ENCODE measurements at places on chromosomes 6 and 20. TPM values are rescaled to one million over a fixed set of nuclear protein-coding genes. Genes with fewer than 3 reads are reported as not detected.
A peak's percentile ranks its signal among the peaks of the same experiment; 100 is the strongest.

TMEM217 gene
- 0.72 TPM for total RNA-seq

CCDC167 gene
- 15.7 TPM for total RNA-seq

BHLHE23 gene
- total RNA-seq, result not detected

ANKRD6 gene
- 29.5 TPM for total RNA-seq

C6orf58 gene
- total RNA-seq, result not detected

MAS1 gene
- total RNA-seq, result not detected

TP53INP2 gene
- 23.3 TPM for total RNA-seq

ADGRF5 gene
- total RNA-seq, result 51.7 TPM

RAB32 gene
- total RNA-seq, result 19.9 TPM

DNA sequence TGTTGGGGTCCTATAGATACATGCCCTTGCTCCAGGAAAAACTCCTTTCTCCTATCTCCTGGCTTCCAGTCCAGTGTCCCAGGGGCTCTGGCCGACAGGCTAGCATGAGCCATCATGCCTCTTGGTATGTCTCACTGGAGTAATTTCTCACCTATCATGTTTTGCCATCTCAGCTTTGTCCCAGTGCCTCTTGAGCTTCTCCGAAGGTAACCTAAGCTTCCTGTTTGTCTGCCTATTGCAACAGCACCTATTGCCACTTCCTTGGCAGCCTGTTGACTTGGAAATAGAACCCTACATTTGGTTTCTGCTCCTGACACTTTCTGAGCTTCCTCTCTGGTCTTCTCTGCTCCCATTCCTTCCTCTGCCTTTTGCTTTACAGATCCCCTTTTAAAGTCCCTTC is 197.7 kb downstream of the KCNQ5 start:
- no peak for DNase-seq

- no peak for DNase-seq
Observed at GRCh38 chr6:39666706-39667489, 58.3 kb downstream of the KIF6 start.

- DNase-seq, result no peak
Observed at GRCh38 chr20:41005361-41005729, 23.3 kb upstream of the TOP1 start.

GRCh38 chr6:157552081-157552747 is 171.2 kb downstream of the ZDHHC14 start:
- DNase-seq, result no peak

DNA sequence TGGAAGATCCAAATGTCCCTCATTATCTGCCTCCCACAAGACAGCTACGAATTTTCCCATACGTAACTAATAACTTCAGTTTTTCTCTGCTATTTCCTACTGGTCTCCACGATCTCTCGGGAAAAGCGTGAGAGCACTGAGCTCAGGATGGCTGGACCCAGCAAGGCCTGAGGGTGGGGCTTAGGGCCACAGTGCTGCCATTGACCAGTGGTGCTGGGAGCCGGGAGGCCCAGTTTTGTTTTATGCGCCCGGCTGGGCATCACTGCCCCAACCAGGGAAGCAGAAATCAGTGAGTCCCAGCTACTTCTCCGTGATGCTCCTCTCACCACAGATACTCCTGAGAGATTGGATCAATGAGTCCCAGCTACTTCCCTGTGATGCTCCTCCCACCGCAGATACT is 238.4 kb downstream of the LY86 start:
- DNase-seq, result no peak

DNA sequence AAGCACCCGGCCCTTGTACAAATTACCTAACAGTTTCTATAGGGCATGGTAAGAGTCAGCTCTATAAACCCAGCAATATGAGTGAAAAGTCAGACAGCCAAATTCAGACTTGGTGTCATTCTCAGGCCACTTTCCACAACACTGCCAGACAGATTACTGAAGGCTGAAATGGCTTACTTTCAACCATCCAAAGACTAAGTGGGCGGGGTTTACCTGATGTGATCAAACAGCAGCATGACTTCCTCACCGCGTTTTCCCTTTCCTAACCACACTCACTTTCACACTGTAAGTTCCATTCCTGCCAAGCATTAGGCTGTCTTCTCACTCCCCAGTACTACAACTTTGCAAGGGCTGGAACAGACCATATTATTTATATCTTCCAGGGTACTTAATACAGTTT is 85.9 kb downstream of the SMLR1 start:
- DNase-seq, result no peak

- no peak for DNase-seq
Observed at GRCh38 chr6:10676403-10676802, 18.0 kb downstream of the C6orf52 start.

GRCh38 chr20:24523661-24524060 is 54.2 kb downstream of the SYNDIG1 start:
- DNase-seq, result no peak

DNA sequence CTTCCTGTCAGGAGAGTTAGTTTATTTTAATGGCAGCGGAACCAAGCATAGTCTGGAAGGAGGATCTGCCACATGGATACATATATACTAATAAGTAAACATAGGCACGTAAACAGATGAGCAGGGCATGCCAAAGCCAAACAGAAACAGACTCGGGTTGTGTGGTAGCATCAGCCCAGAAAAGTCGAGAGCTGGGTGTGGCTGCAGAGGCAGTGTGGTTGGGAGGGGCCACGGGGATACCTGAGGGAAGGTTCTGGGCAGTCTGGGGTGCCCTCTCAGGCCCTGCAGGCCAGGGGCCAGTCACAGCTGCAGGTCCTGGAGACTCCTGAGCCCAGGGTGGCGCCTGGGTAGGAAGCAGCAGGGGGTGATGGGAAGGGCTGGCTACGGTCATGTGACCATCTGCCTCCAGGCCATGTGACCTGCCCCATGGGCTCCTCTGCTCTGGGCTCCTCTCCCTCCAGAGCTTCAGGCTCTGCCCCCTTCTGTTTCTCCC is 42.8 kb upstream of the MRPS10 start:
- DNase-seq, result no peak

- no peak for DNase-seq
Observed at GRCh38 chr6:131132360-131132759, 2.9 kb upstream of the AKAP7 start.

DNA sequence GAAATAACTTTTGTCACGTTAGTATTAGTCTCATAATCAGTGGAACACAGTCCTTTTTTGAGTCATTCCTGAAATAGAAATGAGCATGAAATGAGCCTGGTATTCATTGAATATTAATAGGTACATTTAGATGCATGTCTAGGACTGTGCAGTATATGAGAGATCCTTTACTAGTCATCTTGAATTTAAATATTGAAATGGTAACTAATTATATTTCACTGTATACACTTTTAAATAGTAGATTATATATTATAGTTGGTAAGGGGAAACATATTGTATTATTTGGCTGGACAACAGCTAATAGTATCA is 59.4 kb downstream of the RSPO3 start:
- DNase-seq, result no peak

- no peak for DNase-seq
Observed at GRCh38 chr20:48738399-48739304, 89.1 kb downstream of the PREX1 start.

GRCh38 chr6:35053701-35054100 is 87.4 kb downstream of the TCP11 start:
- DNase-seq, result no peak

DNA sequence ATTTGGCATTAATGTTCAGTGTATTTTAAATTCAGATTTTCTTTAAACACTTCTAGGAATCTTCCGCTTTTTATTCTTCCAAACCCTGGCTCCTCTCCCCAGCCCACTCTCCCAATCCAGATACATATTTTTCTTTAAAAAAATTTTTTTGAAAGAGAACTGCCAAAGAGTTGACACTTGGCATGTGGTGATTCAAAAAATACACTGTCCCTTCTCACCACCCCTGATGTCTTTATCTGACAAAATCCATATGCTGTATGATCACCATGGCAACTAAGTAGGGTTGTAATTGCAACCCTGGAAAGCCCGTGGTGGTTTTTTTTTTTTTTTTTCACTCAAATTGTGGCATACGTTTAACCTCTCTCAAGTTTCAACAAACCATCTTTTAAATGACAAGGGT is 355.8 kb upstream of the SASH1 start:
- DNase-seq, result no peak

DNA sequence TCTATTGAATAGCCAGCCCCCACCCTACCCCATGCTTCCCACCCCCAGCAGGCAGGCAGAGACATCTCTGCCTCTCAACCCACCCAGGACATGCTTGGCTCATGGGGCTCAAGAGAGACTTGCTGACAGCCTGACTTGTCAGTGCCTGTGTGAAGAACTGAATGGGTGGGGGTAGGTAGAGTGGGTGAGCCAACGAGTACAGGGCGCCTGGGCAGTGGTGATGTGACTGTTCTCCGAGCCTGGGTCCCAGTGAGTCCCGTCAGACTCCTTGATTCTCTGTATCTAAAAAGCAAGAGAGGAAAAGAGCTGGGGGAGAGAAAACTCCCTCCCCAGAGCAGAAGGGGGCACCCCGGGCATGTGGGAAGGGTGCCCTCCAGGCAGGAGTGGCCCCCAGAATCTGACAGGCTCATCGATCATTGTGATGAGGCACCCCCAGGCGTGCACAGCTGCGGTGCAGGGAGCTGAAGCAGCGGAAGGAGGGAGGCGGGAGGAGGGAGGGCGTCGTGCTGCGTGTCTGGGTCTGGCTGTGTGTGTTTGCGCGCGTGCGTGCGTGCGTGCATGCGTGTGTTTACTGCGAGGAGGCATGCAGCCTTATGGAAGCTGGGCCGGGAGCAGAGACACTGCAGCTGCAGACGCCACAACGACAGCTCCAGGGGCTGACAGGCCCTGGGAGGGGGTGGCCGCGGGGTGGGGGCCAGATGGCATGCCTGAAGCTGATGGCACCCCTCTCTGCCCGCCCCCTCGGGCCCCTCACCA is 40.2 kb downstream of the FOXP4 start:
- no peak for DNase-seq

DNA sequence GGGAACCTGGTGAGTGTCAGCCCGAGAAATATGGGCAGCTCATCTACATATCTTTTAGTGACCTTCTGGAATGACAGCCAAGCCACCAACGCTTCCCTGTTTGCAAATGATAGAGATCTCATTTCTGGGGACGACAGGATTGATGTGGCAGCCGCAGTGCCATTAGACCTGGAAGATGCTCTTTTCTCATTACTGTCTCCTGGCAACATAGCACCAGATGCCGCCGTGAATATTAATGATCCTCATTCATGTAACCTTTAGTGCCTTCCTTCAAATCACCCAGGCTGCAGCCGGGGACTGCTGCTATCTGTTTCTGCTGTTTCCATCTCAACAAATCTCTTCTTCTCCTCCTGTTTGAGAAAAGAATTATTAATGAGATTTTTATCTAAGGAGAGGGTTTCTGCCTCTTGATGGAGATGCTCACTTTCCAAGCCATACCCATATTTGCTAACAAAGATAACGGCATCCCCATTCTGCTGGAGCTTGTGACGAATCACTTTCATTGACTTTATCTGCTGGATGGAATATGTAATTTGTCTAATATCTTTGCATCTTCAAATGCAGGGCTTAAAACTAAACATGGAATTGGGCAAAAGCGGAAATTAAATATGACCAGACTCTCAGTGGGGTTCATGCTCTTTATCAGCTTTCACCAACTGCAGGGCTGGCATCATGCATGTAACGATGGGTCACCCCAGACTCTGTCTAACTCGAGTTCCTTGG is 74.8 kb upstream of the KIF16B start:
- no peak for DNase-seq

DNA sequence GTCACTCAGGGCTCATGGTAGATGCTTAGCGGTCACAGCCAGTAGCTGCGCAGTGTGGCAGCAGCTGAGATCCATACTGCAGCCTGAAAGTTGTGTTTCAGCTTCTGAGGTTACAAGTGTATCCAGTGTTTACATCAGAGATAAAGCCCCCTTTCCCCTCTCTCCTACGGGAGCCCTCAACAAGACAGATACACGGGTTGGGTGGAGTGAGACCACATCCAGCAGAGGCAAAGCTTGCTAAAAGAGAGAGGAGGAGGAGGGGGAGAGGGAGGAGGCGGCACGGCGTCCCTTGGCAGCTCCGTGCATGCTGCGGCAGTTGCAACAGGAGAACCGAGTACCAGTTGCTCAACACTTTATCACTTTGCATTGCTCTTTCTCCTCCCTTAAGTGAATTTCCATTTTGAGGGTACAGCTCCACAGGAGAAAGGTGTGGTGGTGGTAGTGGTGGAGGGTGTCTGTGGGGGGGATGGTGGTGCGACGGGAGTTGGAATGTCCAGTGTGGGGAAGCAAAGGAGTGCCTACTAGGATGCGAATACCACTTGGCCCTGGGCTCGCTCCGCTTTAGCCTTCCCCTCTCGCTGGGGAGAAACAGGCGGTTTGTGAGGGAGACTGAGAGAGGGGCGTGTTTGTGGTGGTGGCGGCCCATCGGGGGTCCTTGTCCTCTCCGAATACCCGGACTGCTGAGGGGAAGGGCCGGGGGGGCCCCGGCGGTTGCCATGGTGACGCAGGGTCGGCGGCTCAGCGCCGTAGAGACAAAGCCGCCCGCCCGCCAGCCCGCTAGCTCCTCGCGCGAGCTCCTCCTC is 405 bp upstream of the RNF182 start:
- peak; percentile 82 for DNase-seq

DNA sequence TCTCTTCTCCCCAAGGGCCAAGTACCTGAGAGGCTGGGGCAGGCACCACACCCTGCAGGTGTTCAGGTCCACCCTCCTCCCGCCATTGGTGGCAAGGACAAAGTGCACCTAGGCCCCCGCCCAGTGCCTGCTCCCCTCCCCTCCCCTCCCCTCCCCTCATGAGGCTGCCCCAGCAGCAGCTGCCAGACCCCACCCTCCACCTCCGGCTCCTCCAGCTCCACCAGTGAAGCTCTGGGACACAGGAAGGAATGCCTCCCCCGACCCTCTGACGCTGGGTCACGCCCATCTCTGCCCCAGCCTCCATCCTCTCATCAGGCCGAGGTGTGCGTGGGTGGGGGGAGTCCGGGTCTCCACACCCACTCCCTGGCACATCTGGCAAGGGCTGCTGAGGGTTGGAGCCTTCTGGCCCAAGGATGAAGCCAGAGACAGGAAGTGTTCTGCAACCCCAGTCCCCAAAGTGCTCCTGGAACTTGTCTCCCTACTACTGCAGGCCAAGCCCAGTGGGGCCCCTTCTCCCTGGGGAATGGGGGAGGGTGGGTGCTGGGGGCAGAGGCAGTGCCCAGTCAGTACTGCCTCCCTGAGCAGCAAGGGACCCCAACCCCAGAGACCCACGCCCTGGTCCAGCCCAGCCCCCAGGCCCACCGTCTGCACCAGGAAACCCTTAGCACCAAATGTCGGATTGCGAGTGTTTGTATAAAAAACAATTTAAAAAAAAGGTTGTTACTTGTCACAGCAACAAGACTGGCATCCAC is 1.6 kb upstream of the UCKL1 start:
- peak; percentile 83 for DNase-seq

Measured in kidney (tissue), 22 donors.